ENCODE measurements at places on chromosomes 3 and 15.

GRCh38 chr3:159776779-159777178, 211.9 kb upstream of the IL12A start:
- no peak for DNase-seq

GRCh38 chr3:16913264-16913580, 28.5 kb downstream of the PLCL2 start:
- DNase-seq = no peak

DNA sequence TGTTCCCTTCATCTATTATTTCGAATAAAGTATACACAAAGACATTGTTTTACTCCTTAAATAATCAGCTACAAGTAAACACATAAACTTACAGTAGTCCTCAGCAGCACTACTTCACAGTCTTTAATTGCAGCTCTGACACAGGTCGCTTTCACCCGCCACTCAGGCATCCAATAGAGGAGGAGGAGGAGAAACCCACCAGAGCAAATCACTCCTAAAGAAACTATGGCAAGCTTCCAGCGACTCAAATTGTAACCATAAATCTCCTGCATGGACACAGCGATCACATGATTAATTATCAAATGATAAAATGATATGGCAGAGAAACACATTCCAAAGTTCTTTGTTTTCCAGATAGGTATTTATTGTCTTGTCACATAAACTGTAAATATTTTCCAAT, 26.2 kb downstream of the ATP13A3 start:
- no peak for DNase-seq

GRCh38 chr15:89323825-89324224, 10.8 kb downstream of the POLG start:
- no peak for DNase-seq

- no peak for DNase-seq
These were observed 97.4 kb upstream of the RNU6-1 start for GRCh38 chr15:67937153-67937761.

GRCh38 chr3:50161320-50161719, 6.2 kb downstream of the SEMA3F start:
- no peak for DNase-seq

DNA sequence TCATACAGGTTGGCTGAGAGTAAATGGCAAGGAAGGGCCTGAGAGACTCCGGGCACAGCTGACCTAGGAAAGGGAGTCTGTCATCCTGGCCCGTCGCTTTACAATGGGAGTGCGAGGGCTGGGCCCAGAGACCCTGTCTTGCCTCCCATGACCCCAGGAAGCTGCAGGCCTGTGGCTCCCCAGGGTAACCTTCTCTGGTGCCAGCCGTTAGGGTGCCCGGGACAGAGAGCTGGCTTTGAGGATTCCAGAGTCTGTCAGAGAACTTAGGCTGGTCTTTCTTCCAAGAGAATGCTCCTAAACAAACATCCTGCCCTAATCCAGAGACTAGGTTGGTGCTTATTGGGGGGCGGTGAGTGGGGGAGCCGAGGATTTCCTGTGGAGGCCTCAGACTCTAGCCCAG, 18.5 kb downstream of the ZNF710 start:
- DNase-seq = peak; percentile 42

Data from left hindlimb (tissue), 1 donor.